Activated gamma-delta T cell treated with Interleukin-2 at 50 U/mL for 16 hours (primary cell): ENCODE measurements at places on chromosomes 4 and X.

GRCh38 chr4:124519196-124519595 lies 193.3 kb downstream of the ANKRD50 start:
- DNase-seq, result no peak

DNA sequence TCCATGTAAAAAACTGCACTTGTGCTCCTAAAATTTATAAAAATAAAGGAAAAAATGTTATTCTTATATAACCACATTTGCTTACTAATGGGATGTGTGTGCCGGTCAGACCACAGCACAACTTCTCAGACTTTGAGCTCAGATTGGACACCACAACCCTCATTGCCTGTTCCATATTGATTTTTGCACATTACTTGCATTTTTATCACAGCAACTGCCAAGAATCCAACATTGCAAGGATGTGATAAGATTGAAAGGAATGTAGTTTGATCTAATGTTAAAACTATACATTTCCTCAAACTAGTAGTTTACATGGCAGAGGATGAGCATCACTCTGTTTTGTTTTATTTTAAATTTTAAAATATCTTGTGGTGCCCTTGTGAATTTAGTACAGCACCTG lies 227.8 kb downstream of the KDR start:
- no peak for DNase-seq

GRCh38 chr4:85818700-85819099 lies 343.8 kb downstream of the ARHGAP24 start:
- no peak for DNase-seq

DNA sequence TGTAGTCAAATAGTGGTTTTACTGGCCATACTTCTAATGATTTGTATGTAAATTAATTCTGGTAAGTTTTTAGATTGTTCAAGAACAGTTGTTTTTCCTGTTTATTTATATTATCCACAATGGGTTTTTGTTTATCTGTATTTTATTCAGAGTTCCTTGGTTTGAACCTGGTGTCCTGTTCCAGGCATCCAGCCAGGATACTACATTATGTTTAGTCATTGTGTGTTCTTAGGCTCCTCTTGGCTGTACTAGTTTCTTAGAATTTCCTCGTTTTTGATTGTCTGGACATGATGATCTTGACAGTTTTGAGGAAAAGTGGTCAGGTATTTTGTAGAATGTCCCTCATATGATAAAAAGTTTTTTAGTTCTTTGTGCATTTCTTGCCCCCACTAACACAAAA lies 7.8 kb downstream of the TIGD2 start:
- DNase-seq, result no peak

GRCh38 chr4:76974150-76974549 lies 24.6 kb downstream of the SEPTIN11 start:
- DNase-seq, result no peak

GRCh38 chr4:32061916-32062315 lies 1341.7 kb downstream of the PCDH7 start:
- DNase-seq, result no peak

GRCh38 chrX:13533726-13534125 lies 35.7 kb upstream of the EGFL6 start:
- DNase-seq, result no peak

- DNase-seq, result no peak
Measured at GRCh38 chr4:7156761-7157488, 35.4 kb upstream of the SORCS2 start.

DNA sequence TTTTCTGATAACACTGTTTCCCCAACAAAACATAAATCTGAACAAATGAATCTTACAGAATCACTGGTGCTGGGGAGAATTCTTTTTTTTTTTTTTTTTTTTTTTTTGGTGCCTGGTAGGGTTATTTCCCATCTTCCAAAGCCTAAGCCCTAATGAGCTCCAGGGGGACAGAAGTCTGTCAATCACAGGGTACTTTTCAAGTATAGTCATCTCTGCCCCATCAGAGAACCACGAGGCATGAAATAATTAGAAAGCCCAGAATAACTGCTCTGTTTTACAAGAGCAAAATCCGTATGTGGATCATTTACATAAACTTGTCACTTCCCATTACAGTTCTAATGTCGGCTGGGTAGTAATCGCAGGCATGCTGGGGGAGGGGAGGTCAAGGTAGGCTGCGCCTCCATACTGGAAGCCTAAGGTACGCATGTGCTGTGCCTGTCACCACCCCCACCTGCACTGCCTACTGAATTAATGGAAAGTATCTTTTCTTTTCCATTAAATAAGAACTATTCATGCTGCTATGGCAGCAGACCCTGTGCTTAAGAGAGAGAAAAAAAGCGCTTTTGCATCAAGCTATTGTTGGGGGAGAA lies 164.7 kb upstream of the LEF1 start:
- no peak for DNase-seq

GRCh38 chrX:100587861-100588260 lies 3.1 kb downstream of the TNMD start:
- DNase-seq, result no peak
